ENCODE measurements at places on chromosomes 5 and 9.

DNA sequence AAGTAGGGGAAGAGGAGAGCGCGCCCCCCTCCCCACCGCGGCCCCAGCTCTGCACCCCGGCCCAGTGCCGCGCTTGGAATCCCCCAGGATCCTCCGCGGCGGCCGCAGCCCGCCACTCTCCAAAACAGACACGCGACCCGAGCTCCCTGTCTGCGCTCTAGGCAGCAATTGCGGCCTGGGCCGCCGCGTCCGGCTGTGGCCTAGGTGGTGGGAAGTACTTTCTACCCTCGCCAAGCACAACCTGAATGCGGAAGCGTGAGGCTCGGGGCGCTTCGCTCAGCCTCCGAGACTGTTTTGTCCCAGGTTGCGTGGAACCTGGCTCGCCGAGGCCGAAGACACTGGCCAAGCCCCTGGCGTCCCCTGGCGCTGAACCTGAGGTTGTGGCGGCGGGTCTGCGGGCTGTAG lies 3.3 kb upstream of the FOXB2 start:
- DNase-seq = no peak

GRCh38 chr5:127650022-127650421 lies 1.1 kb downstream of the CTXN3 start:
- no peak for DNase-seq

- no peak for DNase-seq
Measured at GRCh38 chr5:83496626-83497025, 25.1 kb downstream of the VCAN start.

- DNase-seq = no peak
Measured at GRCh38 chr9:127550282-127550681, 61.8 kb upstream of the STXBP1 start.

DNA sequence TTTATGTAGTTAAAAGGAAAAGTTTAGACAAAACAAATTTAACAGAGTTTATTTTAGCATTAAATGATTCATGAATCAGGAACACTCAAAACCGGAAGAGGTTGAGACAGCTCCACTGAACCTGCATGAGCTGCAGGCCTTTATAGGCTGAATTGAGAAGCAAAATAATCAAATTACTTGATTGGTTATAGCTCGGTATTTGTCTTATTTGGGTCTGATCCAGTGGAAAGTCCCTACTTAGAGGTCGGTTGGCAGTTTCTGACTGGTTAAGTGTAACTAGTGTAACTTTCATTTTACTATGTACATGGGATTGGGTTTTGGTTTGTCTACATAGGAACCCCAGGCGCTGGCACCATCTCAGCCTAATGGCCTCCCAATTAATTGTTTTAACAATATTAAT lies 74.1 kb upstream of the PIK3R1 start:
- no peak for DNase-seq

DNA sequence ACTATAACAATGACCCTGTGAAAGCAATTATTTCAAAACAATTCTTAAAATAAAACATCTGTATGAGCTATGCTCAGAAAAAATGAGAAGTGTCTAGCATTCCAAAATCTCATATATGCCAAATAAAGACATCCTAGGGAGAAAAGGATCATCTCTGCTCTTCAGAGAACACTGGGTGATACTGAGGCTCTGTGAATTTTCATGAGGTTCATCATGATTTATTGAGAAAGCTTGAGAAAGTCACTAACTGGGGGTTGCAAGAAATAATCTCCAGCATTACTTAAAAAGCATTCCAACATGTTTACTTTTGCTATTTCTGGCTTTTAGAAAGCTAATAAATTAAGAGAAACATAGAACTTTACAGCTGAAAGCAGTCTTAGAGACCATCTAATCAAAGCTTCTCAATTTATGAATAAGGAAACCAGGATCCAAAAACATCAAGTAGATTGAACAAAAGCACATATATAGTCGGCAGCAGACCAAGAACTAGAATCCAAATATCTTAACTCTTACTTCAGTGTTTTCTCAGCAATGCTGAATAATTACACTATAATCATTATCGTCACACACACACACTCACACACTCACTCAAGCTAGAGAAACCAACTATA lies 372.8 kb downstream of the NR2F1-AS1 start:
- DNase-seq = no peak

- no peak for DNase-seq
Measured at GRCh38 chr9:108980893-108981292, 32.4 kb downstream of the CTNNAL1 start.

DNA sequence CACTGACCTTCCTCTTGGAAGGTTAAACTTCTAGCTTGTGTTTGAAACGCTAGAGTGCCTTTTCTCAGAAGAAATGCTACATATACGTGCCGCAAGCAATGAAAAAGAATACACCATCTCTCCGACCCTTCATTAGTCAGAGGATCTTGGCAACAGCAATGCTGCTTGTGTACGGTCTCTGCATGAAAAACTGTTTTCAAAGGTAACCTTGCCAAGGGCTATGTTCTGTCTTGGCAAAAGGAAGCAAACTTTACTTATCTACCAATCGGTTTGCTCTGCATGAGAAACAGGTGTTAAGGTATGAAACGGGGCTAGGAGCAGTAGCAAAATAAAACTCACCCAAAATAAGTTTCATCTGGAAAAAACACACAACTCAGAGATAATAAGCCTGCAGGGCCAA lies 297.8 kb downstream of the FBXL17 start:
- DNase-seq = no peak

GRCh38 chr9:12141422-12141821 lies 551.8 kb upstream of the TYRP1 start:
- no peak for DNase-seq

DNA sequence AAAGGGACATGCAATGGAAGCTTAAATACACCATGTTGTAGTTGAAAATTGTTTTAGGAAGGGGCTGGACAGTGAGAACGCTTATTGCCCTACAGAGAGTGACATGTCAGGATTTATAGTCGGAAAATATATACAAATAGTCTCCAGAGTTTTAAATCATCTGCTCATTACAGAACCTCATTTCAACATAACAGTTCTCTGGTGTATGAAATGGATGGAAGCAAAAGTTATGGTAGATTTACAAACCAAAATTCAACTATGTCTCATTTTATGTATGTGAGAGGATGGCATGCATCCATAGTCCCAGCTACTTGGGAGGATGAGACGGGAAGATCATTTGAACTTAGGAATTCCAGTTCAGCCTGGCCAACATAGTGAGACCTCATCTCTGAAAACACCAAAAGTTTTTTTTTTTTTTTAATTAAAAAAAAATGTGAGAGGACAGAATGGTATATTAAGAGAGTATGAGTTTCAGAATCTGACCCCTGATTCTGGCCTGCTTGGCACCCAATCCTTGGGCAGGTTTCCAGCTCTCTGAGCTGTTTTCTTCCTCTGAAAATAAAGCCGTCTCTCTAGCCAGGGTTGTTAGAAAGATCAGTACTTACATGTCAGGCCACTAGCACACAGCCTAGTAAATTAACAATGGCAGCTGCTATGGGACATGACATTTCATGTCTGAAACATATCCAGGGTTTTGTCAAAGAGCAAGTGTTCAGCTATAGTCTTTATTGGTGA lies 40.1 kb downstream of the IQGAP2 start:
- DNase-seq = no peak

- DNase-seq = no peak
Measured at GRCh38 chr5:141898448-141899049, 20.3 kb upstream of the PCDH1 start.

GRCh38 chr5:180381428-180381827 lies 28.3 kb upstream of the GFPT2 start:
- no peak for DNase-seq

- DNase-seq = no peak
Measured at GRCh38 chr5:36502608-36503007, 103.8 kb upstream of the SLC1A3 start.

- no peak for DNase-seq
Measured at GRCh38 chr5:53322257-53322656, 158.2 kb upstream of the FST start.

GRCh38 chr9:26159575-26160392 lies 481.5 kb upstream of the TUSC1 start:
- DNase-seq = no peak

All from amygdala (tissue), 56 donors.